8988T (cell line): ENCODE measurements at places on chromosomes 3 and 15.

- no peak for DNase-seq
Observed at GRCh38 chr3:110397115-110397514, 674.5 kb upstream of the NECTIN3 start.

DNA sequence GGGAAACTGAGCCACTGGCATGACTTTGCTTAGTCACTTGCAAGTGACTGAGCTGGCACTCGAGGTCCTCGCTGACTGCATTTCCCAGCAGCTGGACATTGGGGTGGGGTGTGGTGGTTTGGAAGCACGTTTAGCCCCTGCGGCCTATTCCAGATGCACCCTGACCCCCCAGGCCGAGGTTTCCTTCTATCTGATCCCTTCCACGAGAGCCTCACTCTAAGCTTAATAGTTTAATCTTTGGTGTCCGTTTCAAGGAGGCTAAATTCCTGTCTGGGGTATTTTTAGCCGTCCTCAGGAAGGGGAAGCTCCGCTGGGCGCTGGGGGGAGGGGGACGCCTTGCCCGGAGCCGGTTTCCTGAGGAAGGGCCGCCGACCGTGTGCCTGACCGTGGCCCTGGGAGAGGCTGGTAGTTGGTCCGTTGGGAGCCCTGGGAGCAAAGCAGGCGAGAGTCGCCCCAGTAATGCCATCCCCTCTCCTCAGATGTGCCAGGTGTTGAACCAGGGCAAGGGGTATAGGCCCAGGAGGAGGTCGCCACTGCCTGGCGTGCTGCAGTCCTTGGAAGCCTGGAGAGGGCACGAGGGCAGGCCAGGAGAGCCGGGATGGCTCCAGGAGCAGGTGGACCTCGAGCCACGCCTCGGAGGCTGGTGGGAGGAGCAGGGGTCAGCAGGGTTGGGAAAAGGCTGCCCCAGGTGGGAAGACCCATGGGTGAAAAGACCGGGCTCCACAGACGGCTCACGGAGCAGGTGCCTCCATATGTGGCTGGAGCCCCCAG, 37.2 kb downstream of the IDH2 start:
- no peak for DNase-seq

DNA sequence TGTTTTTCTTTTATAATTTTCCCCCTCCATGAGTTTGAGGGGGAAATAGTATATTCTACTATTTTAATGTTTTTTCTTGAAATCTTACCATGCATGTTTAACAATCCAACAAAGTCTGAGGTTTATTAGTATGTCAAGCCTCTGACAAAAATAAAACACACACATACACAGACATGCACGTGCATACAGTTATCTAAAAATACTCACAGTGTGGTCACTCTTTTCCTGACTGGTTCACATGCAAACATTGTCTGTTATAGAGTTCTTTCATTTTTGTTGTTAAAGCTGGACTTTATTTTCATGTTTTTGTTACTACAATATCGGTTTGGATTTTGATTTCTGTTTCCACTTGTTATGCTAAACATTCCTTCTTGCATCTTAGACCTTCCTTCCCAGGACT, 236.6 kb downstream of the MFSD1 start:
- DNase-seq: no peak

DNA sequence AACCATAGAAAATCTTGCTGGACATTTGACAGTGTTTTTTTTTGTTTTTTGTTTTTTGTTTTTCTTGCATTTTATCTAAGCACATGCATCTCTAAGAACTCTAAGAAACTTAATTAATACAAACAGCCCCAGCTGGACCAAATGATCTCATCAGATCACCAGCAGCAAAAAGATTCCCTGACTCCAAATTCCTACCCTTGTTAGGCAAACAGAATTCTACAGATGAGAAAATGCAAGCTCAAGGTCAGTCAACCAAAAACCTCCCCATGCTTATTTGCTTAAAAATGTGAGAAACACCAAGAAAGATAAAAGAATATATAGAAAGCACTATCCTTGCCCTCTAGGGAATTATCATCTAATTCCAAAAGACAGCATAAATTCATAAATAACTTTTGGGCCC, 65.4 kb downstream of the FOXP1 start:
- no peak for DNase-seq

GRCh38 chr3:113245761-113246161, 34.4 kb downstream of the BOC start:
- no peak for DNase-seq

- no peak for DNase-seq
Observed at GRCh38 chr15:66417736-66418135, 31.0 kb downstream of the MAP2K1 start.

GRCh38 chr15:93185796-93186195, 96.8 kb upstream of the RGMA start:
- DNase-seq: no peak

GRCh38 chr15:49752517-49752916, 131.7 kb downstream of the DTWD1 start:
- DNase-seq: no peak

GRCh38 chr3:70771426-70772147, 459.1 kb upstream of the MDFIC2 start:
- DNase-seq: no peak

DNA sequence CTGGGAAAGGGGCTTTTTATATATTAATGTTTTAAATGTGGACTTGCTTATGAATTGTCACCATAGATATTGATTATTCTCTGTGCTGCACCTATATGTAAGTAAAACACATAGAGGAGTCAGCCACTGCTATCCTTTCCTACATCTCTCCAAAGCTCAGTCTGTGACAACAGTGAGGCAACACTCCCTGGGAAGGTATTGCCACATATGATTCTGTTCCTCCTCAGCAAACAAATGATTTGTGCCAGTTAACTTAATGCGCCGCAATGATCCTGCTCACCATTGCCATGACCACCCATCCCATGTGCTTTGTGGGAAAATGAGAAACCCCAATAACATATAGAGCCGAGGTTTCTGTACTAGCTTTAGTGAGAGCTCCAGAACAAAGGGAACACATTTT, 75.1 kb upstream of the FBN1 start:
- no peak for DNase-seq

- no peak for DNase-seq
Observed at GRCh38 chr15:89591834-89592233, 16.6 kb downstream of the TICRR start.

GRCh38 chr3:76570436-76571057, 469.4 kb upstream of the ROBO2 start:
- DNase-seq: no peak

DNA sequence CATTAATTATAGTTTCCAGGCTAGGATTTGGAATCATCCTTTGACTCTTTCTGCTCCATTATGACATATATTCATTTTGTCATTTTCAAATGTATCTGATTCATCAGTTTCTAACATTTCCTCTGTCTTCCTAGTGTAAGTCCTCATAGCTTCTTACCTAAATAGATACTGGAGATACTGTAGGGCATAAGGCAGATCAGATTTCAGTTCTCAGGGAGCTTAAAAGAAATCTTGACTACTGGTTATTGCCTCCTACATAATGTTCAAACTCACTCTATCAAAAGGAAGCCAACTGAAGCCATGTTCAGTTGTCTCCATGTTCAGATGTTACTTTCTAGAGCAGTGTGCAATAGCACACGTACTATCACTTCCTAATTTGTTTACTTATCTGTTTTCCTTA, 29.6 kb upstream of the CTDSPL2 start:
- no peak for DNase-seq

DNA sequence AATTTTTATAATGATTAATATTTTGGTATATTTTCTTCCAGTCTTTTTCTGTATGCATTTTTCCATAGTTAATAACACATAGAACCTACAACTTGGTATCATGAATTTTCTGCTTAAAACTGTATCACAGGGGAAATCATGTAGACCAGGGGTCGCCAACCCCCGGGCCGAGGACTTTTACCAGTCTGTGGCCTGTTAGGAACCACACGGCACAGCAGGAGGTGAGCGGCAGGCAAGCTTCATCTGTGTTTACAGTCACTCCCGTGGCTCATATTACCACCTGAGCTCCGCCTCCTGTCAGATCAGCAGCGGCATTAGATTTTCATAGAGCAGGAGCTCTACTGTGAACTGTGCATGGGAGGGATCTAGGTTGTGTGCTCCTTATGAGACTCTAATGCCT, 54.7 kb downstream of the RPL22L1 start:
- no peak for DNase-seq

- DNase-seq: no peak
Observed at GRCh38 chr15:101178931-101179330, 72.9 kb downstream of the CHSY1 start.

GRCh38 chr3:189041482-189042090, 130.2 kb upstream of the TPRG1 start:
- peak; percentile 23 for DNase-seq

DNA sequence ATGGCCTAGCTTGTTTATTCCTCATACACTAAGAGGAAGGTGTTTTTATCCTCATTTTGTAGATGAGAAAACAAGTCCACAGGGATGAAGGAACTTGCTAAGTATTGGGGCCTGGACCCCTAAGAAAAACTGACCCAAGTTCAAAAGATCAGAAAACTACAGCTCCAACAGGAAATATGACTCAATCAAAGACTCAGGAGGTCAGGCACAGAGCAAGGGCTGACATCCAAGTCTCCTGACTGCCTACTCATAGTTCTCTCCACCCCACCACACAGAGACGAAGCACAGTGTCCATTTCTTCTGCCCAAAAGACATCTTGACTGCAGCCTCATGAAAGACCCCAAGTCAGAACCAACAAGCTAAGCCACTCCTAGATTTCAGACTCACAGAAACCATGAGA, 26.9 kb upstream of the TPM1 start:
- DNase-seq: no peak

DNA sequence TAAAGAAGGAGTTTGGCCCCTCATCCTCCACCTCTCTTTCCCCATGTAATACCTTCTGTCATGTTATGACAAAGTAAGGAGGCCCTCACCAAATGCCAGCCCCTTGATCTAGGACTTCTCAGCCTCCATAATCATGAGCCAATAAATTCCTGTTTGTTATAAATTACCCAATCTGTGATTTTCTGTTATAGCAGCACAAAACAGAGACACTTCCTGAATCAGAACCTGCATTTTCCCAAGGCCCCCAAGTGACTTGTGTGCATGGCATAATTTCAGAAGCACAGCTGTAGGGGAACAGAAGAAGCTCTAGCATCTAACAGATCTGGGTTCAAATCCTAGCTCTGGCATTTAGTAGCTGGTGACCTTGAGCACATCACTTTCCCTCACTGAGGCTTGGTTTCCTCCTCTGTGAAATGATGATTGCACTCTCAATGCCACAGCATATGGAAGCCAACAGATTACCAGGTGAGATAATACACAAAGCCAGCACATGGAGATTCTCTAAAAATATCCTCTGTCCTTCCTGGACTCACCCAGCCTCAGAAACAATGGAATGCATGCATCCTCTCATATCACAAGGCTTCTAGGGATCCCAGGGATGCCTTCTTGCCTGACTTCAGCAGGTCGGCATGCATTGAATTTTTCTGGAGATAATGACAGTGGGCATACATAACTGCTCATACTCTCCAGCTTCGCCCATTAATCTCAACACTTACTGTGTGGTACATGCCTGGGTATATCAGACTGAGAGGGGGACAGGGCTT, 26.3 kb downstream of the TLNRD1 start:
- DNase-seq: no peak

DNA sequence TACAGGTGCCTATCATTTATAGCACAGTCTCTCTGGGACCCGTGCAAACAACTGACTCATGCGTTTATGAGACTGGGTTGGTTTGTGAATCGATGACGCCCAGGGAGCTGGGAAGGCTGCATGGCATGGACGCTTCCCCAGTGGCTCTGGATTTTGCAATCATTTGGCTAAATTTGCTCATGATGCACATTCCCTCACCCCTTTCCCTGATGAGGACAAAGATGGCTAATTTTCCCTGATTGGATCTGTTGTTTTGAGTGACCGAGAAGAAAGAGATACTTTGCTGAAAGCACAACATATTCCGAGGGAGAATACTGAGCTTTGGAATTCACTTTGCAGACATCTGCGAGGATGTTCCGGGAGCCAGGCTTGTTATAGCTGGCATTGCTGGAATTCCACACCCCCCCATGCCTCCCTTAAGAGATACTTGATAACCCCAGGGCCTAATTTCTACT, 51.1 kb downstream of the CGNL1 start:
- no peak for DNase-seq

- DNase-seq: peak; percentile 71
Observed at GRCh38 chr3:183427876-183428446, 458 bp downstream of the MCF2L2 start.

DNA sequence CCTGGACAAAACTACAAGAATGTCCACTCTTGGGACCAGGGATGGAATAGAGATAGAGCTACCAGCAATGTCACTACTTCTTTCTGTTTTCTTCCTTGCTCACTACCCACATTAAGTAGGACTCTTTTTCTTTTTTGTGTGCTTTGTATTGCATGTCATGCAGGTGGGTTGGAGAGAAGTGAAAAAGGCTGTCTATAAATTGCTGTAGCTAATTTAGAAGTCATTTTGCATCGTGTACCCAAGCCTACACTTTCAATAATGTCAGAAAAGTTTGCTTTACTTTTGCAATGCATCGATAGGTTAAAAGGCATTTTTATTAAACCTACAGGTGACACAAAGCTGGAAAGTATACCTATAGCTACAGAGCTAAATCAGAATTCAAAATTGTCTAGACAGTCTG, 58.9 kb downstream of the GTF2E1 start:
- no peak for DNase-seq

DNA sequence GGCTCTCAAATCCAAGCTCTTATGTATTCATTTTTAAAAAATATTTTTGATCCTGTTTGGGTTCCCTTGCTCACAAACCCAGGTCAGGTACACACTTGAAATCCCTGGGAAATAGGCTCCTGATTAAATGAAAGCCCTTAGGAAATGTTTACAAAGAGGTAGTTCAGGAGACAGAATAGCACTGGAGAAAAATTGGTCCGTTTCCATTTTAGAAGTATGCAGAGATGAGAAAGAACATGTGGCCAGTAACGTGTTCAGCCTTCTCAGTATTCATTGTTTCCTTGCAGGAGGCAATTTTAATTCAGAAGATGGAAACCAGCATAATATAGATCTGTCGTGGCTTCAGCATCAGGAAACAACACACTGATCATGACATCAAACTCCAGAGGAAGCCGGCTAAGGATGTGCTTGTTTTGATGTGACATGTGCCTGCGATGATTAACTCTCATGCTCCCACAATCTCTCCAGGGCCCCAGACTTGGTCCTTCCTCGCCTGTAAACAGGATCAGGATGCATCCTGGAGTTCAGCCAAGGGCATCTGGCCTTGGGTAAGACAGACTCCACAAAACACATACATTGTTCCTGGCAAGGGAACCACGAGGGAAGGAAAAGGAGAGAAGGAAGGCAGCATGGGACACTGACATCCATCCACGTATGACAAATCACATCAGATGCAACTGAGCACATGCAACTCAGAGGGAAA, 350.5 kb upstream of the THBS1 start:
- no peak for DNase-seq

DNA sequence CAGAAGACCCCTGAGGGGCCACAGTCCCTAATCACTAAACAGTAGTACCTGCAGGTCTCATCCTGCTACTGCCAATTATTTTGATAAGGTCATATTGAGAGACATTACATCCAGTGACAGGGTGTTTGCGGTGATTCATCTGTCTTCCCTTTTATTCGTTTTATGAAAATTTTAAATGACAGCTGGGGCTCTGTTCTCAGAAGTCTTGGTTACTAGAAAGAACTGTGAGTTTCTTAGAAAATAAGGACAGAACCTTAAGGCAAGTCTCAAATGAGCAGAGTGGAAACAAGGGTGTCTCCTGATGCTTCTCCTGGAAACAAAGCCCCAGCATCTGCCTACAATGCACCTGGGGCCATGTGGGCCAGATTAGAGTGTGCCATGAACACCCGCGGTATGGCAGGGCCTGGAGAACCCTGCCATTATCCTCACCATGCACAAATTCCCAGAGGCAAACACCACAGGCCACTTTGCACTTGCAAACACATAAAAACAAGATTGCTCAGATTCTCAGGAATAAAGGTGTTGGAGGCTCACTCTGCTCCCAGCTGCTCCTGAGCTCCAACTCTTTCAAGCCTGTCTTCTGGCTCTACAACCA, 66.3 kb upstream of the IQSEC1 start:
- DNase-seq: no peak
